ENCODE measurements at places on chromosomes 13 and 19.

DNA sequence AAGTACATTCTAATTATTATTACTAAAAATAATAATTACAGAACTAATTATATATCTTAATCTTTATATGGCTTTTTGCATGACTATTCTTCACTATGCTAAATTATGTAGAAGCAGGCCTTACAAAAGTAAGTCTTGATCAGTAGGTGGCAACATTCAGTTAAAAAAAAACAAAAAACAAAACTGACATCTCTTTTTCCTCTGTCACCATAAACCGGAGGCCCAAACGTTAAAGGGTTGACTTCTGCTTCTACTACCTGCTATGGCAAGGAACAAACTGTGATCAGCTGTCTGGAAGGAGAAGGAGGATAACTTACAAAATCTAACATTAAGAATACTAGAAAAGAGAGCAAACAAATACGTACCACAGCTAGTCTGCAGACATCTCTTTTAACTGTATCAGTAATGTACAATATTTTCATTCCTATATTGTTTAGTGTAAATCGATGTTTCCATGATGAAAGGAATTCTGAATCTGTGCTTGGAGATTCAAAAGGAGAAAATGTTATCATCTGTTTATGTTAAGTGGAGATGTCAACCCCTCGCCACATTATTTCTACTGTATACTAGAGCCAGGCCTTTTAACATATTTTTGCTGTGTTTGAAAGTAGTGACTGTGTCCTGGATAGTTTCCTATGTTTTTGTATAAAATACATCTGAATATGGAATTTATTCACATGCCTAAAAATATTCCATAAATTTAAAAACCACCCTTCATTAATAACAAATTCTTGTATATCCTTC lies 1525.4 kb downstream of the SLITRK1 start:
- no peak for DNase-seq

DNA sequence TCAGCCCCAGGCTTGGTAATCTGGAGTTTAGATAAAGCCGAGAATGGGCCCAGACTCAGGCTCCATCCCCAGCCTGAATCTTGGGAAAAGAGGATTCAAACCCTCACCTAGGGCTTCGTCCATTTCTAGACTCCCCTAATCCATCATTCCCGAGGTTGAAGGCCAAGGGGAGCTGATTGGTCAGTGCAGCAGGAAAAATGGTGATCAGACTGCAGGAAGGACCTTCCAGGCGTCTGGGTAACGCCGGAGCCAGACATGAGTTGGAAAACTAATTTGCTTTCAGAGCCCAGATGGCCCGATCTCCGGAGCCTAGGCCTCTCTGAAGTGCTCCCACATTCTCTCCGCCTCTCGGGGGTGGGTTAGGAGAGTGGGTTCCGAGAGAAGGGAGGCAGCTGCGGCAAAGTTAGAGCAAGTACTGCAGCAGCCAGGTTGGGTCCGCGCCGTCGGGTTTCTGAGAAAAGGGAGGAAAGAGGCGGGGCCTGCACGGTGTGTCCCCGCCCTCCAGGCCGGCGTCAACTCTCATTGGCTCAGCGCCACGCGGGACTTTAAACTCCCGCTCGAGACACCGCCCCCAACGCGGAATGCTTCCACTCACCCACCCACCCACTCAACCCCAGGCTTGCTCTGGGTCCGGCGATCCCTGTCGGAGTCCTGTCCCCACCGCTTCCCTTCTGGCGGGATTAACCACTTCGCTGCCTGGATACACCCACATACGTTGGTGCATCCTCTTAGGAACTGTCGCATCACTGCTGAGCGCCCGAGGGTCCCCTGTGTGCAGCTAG lies 788 bp upstream of the RTBDN start:
- DNase-seq: no peak

DNA sequence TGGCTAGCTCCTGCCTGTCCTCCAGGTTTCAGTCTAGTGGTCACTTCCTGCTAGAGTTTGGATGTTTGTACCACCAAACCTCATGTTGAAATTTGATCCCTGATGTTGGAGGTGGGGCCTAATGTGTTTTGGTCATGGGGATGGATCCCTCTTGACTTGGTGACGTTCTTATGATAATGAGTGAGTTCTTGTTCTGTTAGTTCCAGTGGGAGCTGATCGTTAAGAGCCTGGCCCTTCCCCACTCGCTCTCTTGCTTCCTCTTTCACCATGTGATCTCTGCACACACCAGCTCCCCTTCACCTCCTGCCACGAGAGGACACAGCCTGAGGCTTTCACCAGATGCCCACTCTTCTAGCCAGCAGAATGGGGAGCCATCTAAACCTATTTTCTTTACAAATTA lies 86.8 kb upstream of the SCEL start:
- no peak for DNase-seq

DNA sequence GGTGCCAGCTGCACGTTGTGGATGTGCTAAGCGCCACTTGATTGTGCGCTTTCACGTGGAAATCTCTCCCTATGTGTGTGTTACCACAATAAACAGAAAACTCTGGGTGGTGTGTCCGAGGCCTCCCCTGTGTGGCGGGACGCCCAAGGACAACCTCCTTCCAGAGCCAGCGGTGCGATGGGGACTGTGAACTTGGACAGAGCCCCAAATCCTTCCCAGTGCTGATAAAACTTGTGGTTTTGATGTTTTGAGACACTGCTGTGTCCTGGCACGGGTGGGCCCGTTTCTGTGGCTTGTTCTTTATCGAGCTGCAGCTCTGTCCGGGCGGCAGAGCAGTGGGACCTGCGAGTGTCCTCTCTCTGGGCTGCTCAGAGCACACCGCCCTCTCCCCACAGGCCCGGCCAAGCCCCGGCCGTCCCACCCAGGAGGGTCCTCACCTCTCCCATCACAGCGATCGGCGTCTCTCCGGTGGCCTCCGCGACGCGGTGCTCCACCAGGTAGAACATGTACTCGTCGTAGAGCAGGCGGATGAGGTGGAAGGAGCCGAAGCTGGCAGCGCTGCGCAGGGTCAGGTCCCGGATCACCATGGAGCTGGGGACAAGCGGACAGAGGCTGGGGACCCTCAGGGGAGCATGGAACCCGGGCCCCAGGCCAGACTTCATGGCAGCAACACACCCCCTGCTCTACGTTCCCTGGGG lies 18.8 kb upstream of the RANBP3 start:
- DNase-seq: no peak

GRCh38 chr13:95564733-95565291 lies 12.3 kb downstream of the CLDN10 start:
- DNase-seq: no peak

- no peak for DNase-seq
These were observed 10.3 kb downstream of the VSTM2B start for GRCh38 chr19:29535984-29536508.

DNA sequence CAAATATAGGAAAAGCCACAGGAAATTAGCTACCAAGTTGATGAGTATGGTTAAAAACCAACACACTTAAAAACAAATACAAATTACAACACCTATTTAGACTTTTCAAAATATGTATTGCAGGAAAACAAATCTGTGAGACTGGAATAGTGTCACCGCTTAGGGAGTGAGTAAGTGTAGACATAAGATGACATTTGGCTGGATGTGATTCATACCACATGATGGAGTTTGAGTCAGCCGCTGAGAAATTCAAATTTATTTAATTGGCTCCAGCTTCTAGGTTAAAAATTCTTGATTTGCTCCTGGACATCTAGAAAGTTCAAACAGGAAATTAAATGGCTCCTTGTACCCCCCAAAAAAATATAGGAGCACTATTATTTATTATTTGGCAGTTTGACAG lies 531.7 kb downstream of the SLITRK1 start:
- no peak for DNase-seq

- DNase-seq: no peak
These were observed at the start of gene C5AR1 for GRCh38 chr19:47309608-47310007. Gene C5AR1, plus strand, starts transcription at chr19:47309861. Its CDS starts 35 bp downstream, at chr19:47309896.

DNA sequence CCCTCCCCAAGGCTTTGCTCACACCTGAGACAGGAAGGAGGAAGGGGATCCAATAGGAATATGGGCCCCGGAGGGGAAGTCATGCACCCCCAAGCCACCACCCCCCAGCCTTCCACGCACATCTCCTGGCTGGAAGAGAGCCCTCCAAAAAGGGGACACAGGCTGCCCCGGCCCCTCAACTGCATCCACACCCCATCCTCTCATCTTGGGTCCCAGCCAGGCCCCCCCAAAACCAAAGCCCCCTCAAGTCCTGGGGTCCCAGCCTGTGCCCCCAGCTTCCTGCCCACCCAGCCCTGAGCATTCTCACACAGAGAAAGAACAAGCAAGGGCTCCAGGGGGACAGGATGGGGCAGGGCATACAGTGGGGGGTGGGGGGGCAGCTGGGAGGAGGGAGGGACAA lies 12.1 kb downstream of the SMIM24 start:
- no peak for DNase-seq

GRCh38 chr19:17718550-17718946 lies 732 bp upstream of the MAP1S start:
- DNase-seq: no peak

- no peak for DNase-seq
These were observed 29.2 kb downstream of the C2CD4C start for GRCh38 chr19:379796-380195.

- no peak for DNase-seq
These were observed 43.5 kb downstream of the NEK5 start for GRCh38 chr13:52085421-52085820.

DNA sequence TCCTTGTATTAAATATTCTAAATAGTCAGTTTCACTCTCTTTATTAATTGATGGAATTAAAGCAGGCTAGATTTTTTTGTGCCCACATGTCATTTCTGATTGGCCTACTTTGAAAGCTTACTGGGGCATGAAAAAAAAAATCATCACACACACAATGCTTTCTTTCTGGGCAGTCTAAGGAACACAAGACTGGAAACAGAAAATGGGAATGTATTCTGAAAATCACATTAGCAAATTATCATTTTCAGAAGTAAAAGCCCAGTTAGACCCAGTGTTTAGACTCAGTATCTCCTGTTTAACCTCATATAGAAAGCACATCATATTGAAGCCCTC lies 339.4 kb downstream of the SPRY2 start:
- DNase-seq: no peak

GRCh38 chr13:73250061-73250460 lies 191.3 kb downstream of the KLF5 start:
- DNase-seq: no peak

DNA sequence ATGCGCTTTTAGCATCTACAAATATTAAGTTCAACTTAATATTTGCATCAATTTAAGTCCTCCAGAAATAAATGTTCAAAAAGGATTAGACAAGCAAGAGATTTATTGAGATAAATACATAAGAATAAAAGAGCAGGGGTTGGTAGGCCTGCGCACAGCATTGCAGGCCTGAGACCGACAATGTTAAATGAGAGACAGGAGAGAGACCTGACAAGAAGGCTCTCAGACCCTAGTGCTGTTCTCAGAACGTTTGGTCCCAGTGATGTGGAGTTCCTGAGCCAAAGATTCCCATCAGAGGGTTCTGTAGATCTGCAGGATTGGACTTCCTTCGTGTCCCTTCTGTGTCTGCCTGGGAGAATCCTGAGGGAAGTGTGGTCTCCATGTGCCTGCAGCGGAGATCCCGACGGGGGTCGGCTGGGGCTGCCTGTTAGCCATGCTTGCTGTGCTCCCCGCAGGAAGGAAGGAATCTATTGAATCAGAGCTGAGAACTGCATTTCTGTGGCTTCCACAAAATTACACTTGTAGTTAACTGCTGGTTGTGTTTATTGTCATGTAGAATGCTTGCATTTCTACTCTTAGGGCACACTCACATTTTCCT lies 369.9 kb upstream of the SLC10A2 start:
- DNase-seq: no peak

- no peak for DNase-seq
These were observed 3.7 kb upstream of the TECR start for GRCh38 chr19:14525729-14526128.

All from SW 1271 (cell line).